ENCODE measurements at places on chromosomes 2 and 18. TPM values are rescaled to one million over a fixed set of nuclear protein-coding genes. Genes with fewer than 3 reads are reported as not detected.

- DNase-seq, result no peak
Measured at GRCh38 chr2:237025090-237025865, 60.4 kb upstream of the COPS8 start.

GRCh38 chr2:217749008-217749407 lies 253.8 kb downstream of the TNS1 start:
- no peak for DNase-seq

- DNase-seq, result no peak
Measured at GRCh38 chr2:24675338-24675737, 117.9 kb downstream of the PTRHD1 start.

TWIST2 gene
- polyA plus RNA-seq, result 32.7 TPM

TRPM8 gene
- not detected for polyA plus RNA-seq

MRO gene
- 238 TPM for polyA plus RNA-seq

Data from ovary (tissue), 10 donors.